ENCODE measurements at places on chromosomes 5 and 9. TPM values are rescaled to one million over a fixed set of nuclear protein-coding genes. Genes with fewer than 3 reads are reported as not detected.

GRM6 gene
- total RNA-seq = not detected

ADRA1B gene
- 2.7 TPM for total RNA-seq

HNRNPH1 gene
- total RNA-seq = 218 TPM

EQTN gene
- not detected for total RNA-seq

SPINK13 gene
- not detected for total RNA-seq

SPATA9 gene
- total RNA-seq = not detected

C9orf152 gene
- total RNA-seq = not detected

CA9 gene
- 0.30 TPM for total RNA-seq

PCDHA1 gene
- not detected for total RNA-seq

EGFL7 gene
- total RNA-seq = 72.0 TPM

SLC27A4 gene
- total RNA-seq = 19.2 TPM

GCNT1 gene
- total RNA-seq = 3.2 TPM

DMGDH gene
- 2.0 TPM for total RNA-seq

SCGB3A2 gene
- total RNA-seq = not detected

SPINK4 gene
- total RNA-seq = not detected

ANP32B gene
- 54.5 TPM for total RNA-seq

FIBCD1 gene
- total RNA-seq = 0.57 TPM

SPOCK1 gene
- 35.5 TPM for total RNA-seq

AGXT2 gene
- total RNA-seq = not detected

PRR16 gene
- 12.7 TPM for total RNA-seq

SUSD3 gene
- total RNA-seq = 1.7 TPM

SYK gene
- total RNA-seq = 4.2 TPM

IL3 gene
- total RNA-seq = not detected

DND1 gene
- total RNA-seq = 0.24 TPM

CDH18 gene
- not detected for total RNA-seq

LCN1 gene
- not detected for total RNA-seq

AHRR gene
- 2.1 TPM for total RNA-seq

LMX1B gene
- total RNA-seq = 1.2 TPM

MYMK gene
- total RNA-seq = not detected

WNK2 gene
- total RNA-seq = 200 TPM

ANXA2R gene
- total RNA-seq = 0.84 TPM

FAM221B gene
- not detected for total RNA-seq
